HT-29 (cell line): ENCODE measurements at places on chromosomes 4 and X.

DNA sequence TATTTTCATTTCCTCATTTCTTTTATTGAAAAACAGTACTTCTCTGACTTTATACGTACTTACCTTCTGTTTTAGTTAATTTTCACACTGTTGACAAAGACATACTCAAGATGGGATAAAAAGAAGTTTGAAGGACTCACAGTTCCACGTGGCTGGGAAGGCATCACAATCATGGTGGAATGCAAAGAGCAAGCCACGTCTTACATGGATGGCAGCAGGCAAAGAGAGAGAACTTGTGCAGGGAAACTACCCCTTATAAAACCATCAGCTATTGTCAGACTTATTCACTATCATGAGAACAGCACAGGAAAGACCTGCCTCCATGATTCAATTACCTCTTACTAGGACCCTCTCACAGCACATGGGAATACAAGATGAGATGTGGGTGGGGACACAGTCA lies 20.7 kb upstream of the UGT2B15 start:
- DNase-seq = no peak

DNA sequence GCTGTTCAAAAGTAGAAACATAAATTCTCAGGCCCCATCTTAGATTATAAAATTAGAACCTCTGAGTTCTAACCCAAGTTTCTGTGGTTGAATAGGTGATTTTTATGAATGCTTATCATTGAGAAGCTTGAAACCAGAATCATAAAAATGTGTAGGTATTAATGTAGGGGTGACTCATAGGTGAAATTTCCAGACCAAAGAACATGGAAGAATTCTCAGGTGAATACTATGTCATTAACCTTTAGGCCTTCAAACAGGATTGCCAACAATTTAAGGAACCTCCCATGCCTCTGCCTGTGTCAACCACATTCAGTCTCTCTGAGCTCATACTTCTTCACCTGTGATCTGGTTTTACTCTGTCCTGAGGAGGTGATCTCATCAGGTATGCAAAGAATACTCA lies 177.8 kb downstream of the NPFFR2 start:
- DNase-seq = peak; percentile 81

GRCh38 chrX:46791927-46792809 lies 33.2 kb upstream of the SLC9A7 start:
- peak; percentile 82 for DNase-seq

DNA sequence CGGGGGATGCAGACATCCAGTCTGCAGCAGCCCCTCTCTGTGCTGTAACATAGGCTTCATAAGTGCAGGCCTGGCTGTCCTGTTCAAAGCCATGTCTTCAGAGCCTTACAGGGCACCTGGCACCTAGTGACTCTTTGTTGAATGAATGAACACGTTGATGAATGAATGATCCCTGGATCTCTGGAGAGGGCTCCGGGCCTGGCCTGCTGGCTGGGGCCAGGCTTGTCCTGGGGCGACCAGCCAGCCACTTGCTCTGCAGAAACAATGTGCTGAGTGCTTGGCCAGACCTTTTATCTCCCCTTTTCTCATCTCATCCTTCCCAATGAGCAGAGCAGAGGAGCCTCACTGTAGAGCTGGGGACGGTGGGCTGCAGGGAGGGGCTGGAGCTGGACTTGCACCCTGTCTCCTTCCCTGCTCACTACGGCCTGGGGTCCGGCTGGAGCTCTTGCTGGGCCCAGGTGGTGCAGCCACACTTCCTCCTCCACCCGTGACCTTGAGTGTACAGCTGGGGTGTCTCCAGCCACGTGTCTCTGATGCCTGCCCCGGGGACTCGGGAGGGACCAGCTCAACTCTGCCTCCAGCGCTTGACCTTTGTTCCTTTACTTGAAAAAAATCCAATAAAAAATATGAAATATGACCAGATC lies 77.9 kb downstream of the PSAPL1 start:
- DNase-seq = no peak

GRCh38 chr4:54217642-54218495 lies 11.2 kb upstream of the PDGFRA start:
- DNase-seq = peak; percentile 83

GRCh38 chr4:177052211-177052934 lies 257.3 kb upstream of the NEIL3 start:
- DNase-seq = no peak

- DNase-seq = no peak
These were observed 170.5 kb downstream of the SLC39A8 start for GRCh38 chr4:102174719-102175189.

GRCh38 chr4:40177591-40177990 lies 19.2 kb upstream of the RHOH start:
- DNase-seq = no peak

- DNase-seq = peak; percentile 48
These were observed 7.0 kb downstream of the LRCH2 start for GRCh38 chrX:115226929-115227328.

DNA sequence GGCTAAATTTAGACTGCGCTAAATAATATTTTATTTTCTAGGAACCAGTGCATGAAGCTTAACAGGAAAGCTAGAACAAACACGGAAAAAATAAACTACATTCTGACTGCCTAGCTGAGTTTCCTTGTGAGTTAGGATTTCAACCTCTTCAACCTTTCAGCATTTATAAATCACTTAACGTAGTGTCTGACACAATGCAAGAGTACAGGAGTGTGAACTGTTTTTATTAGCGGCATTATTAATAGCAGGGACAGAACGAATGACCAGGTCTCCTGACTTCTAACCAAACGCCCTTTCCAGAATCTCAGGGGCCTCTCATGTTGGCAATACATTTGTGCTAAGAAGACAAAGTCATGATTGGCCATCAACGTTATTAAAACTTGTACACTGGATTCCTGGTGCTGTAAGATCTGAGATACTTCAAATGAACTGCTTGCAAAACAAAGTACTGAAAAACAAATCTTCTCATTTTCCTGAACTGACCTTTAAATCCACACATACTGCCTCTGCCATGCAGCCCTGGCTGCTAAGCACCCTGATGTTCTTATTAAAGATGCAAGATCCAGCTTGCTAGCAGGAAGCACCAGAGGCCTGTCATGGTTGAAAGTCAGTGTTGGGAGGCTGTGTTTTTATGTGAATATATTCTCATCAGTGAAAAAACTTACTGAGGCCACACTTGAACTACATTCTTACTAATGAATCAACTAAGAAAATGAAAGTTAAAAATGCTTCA lies 380.4 kb upstream of the CPEB2 start:
- no peak for DNase-seq

GRCh38 chrX:5976332-5976731 lies 252.3 kb downstream of the NLGN4X start:
- DNase-seq = no peak

DNA sequence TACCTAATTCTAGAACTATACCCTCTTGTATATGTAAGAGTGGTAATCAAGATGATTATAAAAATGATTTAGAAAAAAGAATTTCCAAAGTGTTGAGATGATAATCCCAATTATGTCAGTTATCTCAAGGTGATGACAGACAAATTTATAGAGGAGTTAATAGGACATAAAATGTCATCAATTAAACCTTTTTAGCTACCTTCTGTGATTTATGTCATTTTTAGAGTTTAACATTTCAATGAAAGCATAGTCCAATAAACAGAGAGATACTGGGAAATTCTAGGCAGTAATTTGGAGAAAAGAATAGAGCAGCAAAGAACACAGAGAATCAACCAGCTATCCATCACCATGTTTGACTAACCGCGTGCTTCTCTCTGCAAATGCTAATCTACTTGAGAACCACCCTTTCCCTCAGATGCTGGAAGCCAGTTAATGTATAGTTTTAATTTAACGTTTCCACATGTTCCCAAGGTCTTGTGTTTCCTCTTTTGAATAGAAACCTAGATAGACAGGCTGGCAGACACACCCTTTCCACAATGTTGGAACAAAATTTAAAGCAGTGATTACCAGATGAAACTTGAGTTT lies 433.1 kb upstream of the FAM241A start:
- no peak for DNase-seq

- no peak for DNase-seq
These were observed 105.7 kb downstream of the AGTR2 start for GRCh38 chrX:116276261-116276660.

- no peak for DNase-seq
These were observed 359.3 kb upstream of the GALNT7 start for GRCh38 chr4:172809319-172809718.

DNA sequence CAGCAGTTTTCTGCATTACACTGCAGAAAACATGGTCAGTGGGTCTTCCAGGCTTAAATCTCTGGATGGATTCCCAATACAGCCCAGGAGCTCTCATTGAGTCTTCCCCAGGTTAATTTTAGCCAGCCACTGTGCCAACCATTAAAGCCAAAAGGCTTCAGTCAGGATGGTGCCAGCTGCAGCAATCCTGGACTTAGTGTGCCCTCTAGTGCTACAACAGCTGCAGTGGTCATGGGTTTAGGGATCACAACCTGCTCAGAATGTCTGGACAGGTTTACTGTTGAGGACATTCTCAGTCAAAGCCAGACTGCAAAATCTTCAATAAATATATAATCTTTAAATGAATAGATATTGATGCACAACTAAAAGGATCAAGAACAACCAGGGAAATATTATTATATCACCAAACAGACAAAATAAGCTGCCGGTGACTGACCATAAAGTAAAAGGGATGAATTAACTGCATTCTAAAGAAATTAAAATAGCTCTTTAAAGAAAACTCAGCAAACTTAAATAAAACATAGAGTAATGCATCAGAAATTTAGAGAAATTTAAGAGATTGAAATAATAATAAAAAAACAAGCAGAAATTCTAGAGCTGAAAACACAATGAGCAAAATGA lies 639.9 kb downstream of the SPOCK3 start:
- peak; percentile 47 for DNase-seq

DNA sequence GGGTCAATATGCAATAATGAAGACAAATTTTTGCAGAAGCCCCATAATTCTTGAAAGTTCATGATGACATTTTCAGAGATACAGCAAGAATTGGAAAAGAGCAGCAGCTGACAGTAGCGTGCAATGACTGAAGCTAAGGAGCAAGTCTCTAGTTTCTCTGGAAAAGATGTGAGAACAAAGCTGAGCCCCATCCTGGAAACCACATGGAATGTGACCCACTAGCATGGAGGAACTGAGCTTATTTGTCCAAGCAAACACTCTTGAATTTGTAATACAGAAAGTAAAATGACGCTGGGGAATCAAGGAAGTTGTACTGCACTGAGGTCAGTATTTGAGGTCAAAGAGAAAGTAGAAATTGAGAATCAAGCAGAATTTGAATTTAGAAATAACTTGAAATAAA lies 1447.2 kb downstream of the FSTL5 start:
- no peak for DNase-seq

DNA sequence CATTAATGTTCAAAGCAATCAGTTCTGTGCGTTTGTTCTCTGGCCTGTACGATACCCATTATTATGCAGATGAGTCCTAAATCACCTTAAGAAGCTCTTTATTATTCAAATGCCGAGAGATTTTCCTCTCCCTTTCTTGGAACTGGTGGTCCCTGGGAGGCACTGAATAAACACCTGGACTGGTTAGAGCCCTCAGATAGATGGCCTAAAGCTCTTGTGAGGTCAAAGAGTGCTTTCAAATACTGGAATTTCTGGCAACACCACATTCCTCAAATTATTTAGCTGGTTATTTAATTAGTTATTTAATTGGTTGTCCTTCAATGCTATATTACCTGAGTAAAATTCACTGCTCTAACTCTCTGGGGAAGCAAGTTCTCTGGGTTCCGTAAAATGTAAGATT lies 3.0 kb downstream of the ARHGEF38 start:
- peak; percentile 80 for DNase-seq

GRCh38 chr4:132101526-132101925 lies 1047.6 kb upstream of the PCDH10 start:
- DNase-seq = no peak

- peak; percentile 85 for DNase-seq
These were observed 631.5 kb downstream of the RAB28 start for GRCh38 chr4:12852338-12853307.

DNA sequence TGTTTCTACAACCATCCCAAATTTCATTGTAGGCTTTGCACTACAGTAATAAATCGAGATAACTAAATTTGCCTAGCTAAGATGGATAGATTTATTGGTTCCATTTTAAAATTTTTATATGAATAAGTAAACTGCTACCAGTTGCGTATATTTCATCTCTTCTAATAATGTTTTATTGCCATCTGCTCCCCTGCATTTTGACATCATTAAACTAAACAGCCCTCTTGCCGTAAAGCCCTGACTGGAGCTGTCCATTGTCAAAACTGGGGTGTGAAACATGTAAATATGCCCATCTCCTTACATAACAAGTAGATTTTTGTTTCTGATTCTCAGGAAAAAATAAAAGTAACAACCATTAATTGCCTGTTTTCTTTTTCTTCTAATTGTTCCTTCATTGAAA lies 130.8 kb upstream of the BMPR1B start:
- DNase-seq = no peak

- no peak for DNase-seq
These were observed 160.9 kb upstream of the GIMD1 start for GRCh38 chr4:106529348-106530023.

DNA sequence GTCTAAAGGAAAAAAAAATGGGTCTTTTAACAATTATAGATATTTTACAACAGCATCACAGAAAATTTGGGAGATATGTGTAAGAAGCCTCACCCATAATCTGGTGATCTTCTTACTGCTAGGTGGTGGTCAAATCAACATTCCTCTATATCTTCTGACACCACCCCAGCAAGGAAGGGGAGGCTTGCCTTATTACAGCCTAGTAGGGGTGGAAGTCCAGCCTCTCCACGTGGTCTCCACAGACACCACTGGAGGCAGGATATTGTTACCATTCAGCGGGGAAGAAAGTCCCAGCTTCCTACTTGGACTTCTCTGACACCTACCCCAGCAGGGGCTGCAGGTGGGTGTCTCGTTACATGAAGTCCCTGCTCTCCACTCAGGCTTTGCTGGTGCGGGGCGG lies 28.7 kb downstream of the PRPS1 start:
- DNase-seq = no peak

DNA sequence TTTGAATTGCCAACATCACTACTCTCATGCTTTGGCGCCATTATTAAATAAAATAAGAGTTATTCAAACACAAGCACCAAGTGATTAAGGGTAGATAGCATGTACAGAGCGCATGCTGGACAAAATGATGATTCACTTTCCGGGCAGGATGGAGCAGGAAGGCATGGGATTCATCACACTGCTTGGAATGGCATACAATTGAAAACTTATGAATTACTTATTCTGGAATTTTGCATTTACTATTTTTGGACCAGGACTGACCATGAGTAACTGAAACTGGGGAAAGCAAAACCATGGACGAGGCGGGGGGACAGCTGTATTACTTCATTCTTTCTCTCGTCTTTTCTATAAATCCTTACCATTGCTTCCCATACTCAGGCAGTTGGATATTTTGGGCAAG lies 28.5 kb upstream of the FGF5 start:
- no peak for DNase-seq

DNA sequence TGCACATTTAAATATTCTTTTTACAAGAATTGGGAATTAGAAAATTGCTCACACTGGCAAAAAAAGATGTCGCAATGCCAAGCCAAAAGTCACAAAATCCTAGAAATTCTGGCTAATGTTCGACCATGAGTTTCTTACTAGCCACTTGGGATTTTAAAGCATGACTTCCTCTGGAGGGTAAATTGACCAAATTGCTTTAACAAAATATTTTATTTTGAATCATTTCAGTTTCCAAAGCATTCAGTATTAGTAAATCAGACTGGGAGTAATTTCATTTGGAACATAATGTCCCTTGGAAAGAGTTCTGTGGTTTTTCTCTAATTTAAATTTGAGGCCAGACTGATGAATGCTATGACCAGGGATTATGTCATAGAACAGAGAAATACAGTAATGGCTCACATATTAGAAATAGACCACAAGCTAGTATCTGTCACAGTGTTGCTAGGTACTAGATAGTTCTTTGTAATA lies 7.6 kb upstream of the CXCL5 start:
- peak; percentile 24 for DNase-seq
